ENCODE measurements at places on chromosomes 13 and 19.

- no peaks in the 10 kb centered on the region for H3K27me3 ChIP-seq
- no peak overlapping the region for H3K27ac ChIP-seq
- peaks cover 4% of the 10 kb centered on the region for H3K4me1 ChIP-seq
- no peak overlapping the region for H3K4me3 ChIP-seq
- DNase-seq: no peak
Measured at GRCh38 chr13:73492811-73493210, 434.0 kb downstream of the KLF5 start.

DNA sequence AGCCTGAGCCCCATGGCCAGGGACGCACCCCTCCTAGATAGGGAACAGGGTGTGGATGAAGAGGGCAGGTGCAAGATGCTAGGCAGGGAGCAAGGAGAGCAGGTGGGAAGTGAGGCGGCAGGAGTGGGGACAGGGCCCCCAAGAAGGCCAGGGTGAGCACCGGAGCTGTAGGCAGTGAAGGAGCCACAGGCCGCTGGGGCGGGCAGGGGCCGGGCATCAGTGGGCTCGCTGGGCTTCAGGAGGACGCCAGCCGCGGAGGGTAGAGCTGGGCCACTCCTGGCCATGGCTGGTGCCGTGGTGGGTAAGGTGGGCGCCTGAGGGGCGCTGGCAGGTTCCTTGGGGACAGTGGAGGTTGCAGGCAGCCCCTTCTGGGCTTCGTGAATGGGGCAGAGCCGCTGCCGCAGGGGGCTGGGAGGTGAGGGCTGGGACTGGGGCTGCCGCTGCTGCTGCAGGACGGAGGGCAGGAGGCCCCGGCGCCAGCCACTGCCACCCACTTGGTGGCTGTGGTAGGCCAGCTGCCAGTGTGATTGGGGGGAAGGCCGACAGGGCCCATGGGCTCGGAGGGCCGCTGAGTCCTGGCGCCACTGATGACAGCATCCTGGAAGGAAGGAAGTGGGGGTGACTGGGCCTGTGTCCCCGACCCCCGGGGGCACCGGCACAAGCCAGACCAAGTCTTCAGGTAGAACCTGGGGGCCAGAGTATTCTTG lies 2.1 kb downstream of the NKPD1 start:
- no peak overlapping the region for H3K27ac ChIP-seq
- no peak for DNase-seq
- peaks cover 70% of the 10 kb centered on the region for H3K4me1 ChIP-seq
- no peaks in the 10 kb centered on the region for H3K36me3 ChIP-seq
- H3K4me3 ChIP-seq: no peak overlapping the region
- H3K27me3 ChIP-seq: peaks cover 4% of the 10 kb centered on the region

DNA sequence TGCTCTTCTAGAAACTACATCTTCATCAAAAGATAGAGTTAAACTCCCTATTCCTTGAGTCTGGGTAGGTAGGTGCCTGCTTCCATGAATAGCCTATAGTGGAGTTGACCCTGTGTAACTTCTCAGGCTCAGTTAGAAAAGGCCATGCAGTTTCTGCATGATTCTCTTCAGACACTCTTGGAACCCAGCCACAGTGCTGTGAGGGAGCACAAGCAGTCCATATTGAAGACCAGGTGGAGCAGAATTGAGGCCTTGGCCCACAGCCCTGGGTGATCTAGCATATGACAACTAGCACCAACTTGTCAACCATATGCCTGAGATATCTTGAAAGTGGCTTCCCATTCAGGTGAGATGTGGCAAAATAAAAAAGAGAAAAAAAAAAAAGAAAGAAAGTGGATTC lies 10.3 kb upstream of the PAN3 start:
- H3K27me3 ChIP-seq: no peaks in the 10 kb centered on the region
- no peak overlapping the region for H3K4me3 ChIP-seq

DNA sequence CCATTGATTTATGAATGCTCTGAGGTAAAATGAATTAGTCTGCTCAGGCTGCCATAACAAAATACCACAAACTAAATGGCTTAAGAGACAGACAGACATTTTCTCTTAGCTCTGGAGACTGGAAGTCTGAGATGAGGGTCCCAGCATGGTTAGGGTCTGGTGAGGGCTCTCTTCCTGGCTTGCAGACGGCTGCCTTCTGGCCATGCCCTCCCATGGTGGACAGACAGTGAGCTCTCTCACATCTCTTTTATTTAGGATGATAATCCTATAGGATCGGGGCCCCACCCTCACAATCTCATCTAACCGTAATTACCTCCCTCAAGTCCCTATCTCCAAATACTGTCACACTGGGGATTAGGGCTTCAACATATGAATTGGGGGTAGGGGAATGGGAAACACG lies 47.1 kb downstream of the HSPH1 start:
- no peak for DNase-seq
- H3K27me3 ChIP-seq: peaks cover 12% of the 10 kb centered on the region
- no peak overlapping the region for H3K4me3 ChIP-seq
- no peak overlapping the region for H3K27ac ChIP-seq
- no peaks in the 10 kb centered on the region for H3K36me3 ChIP-seq

DNA sequence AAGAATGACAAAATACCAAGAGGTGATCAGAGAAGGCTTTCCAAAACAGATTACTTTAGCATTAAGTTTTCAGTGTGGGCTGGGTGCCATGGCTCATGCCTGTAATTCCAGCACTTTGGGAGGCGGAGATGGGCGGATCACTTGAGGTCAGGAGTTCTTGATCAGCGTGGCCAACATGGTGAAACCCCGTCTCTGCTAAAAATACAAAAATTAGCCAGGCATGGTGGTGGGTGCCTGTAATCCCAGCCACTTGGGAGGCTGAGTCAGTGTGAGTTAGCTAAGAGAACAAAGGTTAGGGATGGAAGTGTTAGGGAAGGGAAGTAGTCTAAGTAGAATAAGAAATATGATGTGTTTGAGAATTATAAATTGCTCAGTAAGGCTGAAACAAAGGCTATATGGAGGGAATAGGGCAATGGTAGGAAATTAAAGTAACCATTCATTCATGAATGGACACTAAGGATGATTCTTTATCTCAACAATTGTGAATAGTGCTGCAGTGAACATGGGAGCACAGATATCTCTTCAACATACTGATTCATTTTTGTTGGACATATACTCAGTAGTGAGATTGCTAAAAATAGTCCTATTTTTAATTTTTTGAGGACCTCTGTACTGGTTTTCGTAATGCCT lies 3.9 kb upstream of the RCBTB2 start:
- no peak for DNase-seq
- no peaks in the 10 kb centered on the region for H3K27me3 ChIP-seq
- H3K27ac ChIP-seq: no peak overlapping the region
- H3K4me1 ChIP-seq: peaks cover 9% of the 10 kb centered on the region

GRCh38 chr19:49506575-49507105 lies 5.8 kb upstream of the FCGRT start:
- no peaks in the 10 kb centered on the region for H3K27me3 ChIP-seq
- no peak overlapping the region for H3K27ac ChIP-seq
- peaks cover 14% of the 10 kb centered on the region for H3K4me1 ChIP-seq

DNA sequence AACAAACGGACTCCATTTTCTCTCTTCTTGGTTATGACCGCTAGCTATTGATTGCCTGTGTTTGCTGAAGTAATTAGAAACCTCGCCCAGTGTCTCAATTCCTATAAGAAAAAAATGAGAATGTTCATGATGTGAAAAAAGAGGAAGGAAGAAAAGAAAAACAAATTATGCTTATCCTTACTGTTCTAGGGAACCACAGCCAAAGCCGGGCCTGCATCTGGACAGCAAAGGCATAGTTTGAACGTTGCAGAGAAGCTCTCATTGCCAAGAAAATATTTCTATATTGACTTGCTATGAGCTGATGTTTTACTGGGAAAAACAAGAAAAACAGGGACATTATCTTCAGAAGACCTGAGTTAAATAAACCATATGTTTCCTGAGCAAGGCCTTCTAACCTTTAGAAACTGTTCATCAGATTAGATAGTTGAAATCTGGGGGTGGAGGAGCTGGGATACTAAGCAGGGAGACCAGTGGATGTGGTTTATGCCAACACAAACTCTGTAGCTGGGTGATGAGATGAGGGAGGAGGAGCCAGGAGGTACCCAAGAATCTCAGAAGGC lies 55.0 kb downstream of the EFNB2 start:
- no peaks in the 10 kb centered on the region for H3K36me3 ChIP-seq
- DNase-seq: no peak
- no peak overlapping the region for H3K27ac ChIP-seq

DNA sequence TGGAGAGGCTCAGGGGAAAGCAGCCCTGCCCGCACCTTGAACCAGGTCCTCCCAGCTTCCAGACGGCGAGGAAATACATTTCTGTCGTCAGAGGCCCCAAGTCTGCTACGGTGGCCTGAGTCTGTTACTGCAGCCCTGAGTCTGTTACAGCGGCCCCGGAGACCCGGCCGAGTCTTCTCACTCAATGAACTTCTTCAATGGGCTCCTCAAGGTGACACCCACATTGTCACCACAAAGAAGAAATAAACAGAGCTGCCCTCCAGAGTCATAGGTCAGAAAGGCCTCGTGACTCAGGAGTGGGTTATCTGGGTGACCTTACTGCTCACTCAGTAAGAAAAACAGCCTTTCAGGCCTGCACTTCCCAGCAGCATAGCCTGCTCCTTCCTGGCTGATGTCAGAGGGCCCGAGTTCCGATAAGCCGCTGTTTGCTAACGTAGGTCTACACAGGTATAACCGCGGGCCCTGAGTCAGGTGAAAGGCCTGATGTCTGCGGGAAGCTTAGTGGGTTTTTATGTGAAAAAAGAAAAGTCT lies 66.9 kb upstream of the TM9SF2 start:
- H3K36me3 ChIP-seq: no peaks in the 10 kb centered on the region
- H3K27me3 ChIP-seq: peaks cover 2% of the 10 kb centered on the region
- H3K4me3 ChIP-seq: no peak overlapping the region
- H3K4me1 ChIP-seq: peaks cover 23% of the 10 kb centered on the region

DNA sequence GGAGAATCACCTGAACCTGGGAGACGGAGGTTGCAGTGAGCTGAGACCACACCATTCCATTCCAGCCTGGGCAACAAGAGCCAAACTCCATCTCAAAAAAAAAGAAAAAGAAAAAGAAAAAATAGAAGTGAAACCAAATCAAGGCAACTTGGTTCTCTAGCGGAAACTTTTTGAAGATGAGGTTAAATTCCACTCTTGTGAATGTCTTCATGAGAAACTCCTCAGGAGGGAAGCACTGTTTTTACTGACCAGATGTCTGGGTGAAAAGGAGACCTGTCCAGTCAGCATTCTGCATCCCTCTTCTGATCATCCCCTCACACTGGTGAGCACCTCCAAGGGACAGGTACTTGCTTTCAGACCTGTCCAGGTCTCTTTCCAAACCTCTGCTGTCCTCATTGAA lies 15.8 kb downstream of the BRD4 start:
- H3K4me3 ChIP-seq: no peak overlapping the region
- DNase-seq: no peak
- H3K27me3 ChIP-seq: no peaks in the 10 kb centered on the region
- peaks cover 95% of the 10 kb centered on the region for H3K4me1 ChIP-seq
- H3K36me3 ChIP-seq: no peaks in the 10 kb centered on the region
- peak overlapping the region; percentile 27 for H3K27ac ChIP-seq

- DNase-seq: peak; percentile 24
- H3K27ac ChIP-seq: no peak overlapping the region
- H3K4me3 ChIP-seq: no peak overlapping the region
- no peaks in the 10 kb centered on the region for H3K36me3 ChIP-seq
Measured at GRCh38 chr19:39924952-39925351, 9.5 kb downstream of the FCGBP start.

DNA sequence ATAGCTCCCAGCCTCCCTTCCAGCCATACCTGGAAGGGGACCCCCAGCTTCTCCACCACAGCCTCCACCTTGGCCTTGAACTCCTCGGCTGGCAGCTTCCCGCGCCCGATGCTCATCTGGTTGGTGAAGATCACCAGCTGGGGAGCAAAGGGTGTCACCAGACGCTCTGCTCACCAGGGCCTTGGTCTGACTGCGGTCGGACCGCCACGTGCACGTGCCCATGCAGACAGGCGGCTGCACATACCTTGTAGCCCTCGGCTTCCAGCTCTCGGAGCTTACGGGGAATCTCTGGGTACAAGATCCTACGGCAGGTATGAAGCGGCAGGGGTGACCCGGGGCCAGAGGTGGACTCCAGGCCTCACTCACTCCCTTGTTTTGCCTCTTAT lies 3.4 kb downstream of the PNKP start:
- H3K4me3 ChIP-seq: no peak overlapping the region
- H3K27me3 ChIP-seq: no peaks in the 10 kb centered on the region
- peaks cover 51% of the 10 kb centered on the region for H3K4me1 ChIP-seq
- peaks cover 48% of the 10 kb centered on the region for H3K36me3 ChIP-seq
- DNase-seq: no peak
